ENCODE measurements at places on chromosomes 7 and 10.
A peak's percentile ranks its signal among the peaks of the same experiment; 100 is the strongest.

GRCh38 chr7:35694161-35694783 lies 663 bp downstream of the HERPUD2 start:
- DNase-seq: no peak

GRCh38 chr10:35934642-35934995 lies 292.5 kb upstream of the FZD8 start:
- DNase-seq: no peak

DNA sequence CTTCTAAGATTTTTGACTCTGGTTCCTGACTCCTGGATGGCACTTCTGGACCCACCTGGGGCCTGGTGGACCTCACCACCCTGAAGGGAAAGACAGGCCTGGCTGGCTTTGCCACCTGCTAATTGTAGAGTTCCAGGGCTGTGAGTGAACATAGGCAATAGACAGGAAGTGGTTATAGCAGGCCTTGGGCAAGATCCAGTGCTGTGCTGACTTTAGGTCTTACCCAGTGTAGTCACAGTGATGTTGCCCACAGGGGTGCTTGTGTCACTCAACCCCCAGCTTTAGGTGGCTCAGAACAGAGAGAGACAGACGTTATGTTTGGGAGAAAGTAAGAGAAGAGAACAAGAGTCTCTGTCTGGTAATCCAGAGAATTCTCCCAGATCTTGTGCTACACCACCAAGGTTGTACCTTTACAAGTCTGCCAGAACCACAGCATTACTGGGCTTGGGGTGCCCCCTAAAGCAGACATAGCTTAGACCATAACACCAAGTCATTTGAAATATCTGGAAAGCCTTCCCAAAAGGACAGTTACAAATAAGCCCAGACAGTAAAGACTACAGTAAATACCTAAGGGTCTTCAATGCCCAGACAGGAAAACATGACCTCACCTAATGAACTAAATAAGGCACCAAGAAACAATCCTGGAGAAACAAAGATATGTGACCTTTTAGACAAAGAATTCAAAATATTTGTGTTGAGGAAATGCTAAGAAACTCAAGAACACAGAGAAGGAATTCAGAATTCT lies 303.4 kb downstream of the PCLO start:
- DNase-seq: no peak

- DNase-seq: no peak
These were observed 531 bp downstream of the IKZF1 start for GRCh38 chr7:50304911-50305582.

DNA sequence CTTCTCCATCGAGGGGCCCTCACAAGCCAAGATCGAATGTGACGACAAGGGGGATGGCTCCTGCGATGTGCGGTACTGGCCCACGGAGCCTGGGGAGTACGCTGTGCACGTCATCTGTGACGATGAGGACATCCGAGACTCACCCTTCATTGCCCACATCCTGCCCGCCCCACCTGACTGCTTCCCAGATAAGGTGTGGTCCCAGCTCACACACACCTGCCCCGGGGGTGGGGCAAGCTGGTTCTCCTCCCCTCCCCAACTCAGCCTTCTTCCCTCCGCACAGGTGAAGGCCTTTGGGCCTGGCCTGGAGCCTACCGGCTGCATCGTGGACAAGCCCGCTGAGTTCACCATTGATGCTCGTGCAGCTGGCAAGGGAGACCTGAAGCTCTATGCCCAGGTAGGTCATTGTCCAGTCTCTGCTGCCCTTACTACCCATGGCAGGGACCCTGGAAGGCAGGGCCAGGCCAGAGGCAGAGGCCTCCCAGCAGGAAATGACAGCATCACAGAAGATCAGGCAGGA lies 11.0 kb downstream of the FLNC start:
- DNase-seq: no peak

DNA sequence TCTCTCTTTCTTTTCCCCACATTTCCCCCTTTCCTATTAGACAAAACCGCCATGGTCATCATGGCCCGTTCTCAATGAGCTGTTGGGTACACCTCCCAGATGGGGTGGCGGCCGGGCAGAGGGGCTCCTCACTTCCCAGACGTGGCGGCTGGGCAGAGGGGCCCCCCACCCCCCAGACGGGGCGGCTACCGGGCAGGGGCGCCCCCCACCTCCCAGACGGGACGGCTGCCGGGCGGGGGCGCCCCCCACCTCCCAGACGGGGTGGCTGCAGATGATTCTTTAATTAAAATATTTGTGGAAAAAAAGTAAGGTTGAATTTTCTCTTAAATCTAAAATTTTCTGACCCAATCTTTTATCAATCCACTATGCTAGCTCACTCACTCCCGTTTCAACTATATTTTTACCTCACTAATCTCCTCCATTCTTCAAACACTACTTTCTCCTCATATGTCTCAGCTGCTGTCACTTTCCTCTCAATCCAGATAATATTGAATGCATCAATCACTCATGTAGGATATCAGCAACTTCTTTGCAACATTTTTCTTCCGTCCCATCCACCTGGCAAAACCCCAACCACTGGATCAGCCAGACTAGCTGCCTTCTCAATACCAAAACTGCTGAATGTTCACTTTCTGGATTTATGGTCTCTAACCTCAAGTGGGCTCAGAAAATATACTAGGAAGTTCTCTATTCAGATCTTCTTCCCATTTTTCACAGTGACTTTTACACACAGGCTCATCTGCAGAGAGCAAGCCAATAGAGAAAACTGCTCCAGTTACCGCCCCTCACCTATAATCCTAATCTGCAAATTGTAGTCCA lies 81.1 kb upstream of the TRIM24 start:
- DNase-seq: no peak

GRCh38 chr7:119935418-119936025 lies 337.5 kb upstream of the KCND2 start:
- no peak for DNase-seq

DNA sequence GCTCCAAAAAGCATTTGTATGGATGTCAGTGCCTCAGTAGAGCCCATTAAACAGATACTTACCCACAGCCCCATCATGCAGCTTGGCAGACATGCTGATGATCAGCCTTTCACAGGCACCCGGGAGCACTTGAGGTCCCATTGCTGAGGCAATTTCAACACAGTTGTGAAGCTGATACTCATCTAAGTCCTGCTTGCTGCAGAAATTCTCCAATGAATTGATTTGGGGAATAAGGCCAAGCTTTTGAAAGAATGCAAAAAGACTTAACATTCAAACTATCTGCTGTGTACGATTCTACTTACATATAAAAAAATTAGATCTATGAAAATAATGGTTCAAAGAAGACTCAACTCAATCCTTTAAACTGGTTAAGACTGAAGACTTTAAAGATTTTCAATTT lies 60.5 kb downstream of the LAMB4 start:
- no peak for DNase-seq

GRCh38 chr7:108813251-108814014 lies 243.8 kb downstream of the DNAJB9 start:
- DNase-seq: no peak

GRCh38 chr7:74032191-74032490 lies 4.2 kb downstream of the ELN start:
- DNase-seq: no peak

- DNase-seq: no peak
These were observed 36.9 kb downstream of the ZNRF2 start for GRCh38 chr7:30321089-30321881.

GRCh38 chr10:72790216-72790990 lies 98.5 kb downstream of the MCU start:
- no peak for DNase-seq

GRCh38 chr7:21107101-21107500 lies 320.4 kb upstream of the SP8 start:
- no peak for DNase-seq

DNA sequence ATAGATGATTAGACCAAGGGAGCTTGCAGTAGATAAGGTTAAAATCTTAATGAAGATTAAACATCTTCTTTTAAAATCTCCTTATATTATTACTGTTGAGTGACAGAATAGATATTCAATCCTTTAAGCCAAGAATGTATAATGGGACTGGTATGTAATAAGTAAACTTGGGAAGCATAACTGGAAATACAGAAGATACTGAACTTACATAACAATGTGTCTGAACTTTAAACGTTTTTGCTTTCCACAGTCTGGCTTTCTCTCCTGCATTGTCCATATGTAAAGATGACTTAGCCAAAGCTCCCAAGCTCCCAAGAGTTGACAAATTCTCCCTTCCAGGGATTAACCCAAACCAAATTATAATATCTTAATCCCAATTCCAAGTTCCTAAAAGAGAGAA lies 129.8 kb downstream of the KCND2 start:
- no peak for DNase-seq

DNA sequence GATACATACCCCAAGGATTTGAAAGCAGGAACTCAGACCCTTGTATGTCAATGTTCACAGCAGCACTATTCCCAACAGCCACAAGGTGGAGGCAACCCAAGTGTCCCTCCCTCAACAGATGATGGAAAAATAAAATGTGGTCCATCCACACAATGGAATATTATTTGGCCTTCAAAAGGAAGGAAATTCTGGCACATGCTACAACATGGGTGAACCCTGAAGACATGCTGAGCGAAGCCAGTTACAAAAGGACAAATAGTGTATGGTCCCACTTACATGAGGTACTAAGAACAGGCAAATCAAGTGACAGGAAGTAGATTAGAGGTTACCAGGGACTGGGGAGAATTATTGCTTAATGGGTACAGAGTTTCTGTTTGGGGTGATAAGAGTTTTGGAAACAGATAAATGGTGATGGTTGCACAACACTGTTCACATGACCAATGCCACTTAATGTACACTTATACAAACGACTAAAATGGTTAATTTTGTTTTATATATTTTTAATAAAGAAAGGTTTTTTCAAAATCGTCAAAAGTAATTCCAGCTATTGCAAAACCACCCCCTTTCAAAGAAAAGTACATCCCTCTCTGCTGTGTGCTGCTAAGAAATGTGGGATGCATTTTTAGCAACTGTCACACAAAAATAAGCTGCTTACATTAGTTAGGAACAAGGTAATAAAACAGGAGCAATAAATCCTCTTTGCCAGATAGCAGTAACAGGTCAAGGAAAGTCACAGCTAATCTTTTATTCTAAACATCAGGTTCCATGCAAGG lies 85.7 kb downstream of the GRB10 start:
- no peak for DNase-seq

DNA sequence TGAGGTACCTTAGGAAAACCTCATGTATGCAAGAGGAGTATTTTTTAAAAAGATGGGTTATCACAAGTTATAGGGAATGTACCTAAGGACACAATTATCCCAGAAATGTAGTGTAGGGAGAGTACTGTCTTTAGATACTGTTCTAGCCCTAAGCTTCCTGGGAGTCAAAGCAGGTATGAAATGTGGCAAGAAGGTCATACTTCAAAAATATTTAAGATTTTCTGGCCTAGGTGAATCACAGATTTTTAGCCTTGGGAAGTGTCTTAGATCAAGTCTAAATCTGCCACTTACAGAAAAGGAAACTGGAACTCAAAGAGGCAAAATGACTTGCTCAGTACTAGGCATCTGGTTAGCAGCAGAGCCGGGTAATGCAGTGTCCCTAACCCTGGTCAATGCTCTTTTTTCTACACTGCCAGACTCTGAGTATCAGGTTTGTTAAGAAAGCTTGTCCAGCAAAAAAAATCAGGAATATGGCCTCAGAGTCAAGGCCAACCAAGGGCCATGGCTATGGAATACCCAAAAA lies 13.9 kb downstream of the PIK3AP1 start:
- DNase-seq: no peak

DNA sequence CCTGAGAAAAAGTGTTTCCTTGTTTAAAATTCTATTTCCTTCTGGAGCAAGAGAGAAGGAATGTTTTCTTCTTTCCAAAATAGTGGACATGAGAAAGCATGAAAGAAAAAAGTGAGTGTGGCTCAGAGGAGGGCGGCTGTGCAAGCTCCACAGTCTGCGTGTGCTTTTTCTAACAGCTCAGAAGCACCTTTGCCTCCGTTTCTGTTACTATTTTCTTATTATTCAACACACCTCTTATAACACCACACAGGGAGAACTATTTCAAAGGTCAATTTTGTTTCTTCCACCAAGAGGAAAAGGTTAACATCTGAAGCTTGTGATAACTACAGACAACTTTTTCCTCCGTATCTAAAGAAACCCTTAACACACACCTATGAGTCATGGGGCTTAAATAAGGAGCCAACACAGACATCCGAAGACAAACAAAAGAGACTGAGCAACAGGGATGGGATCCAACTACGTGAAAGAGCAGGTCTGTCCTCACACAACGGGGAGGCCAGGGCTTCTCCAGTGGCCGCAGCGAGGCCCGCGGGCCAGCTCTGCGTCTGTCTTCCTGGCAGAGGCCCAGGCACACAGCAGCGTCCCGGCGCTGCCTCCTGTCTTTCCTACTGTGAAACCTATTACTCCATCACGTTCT lies 36.2 kb upstream of the NCAPG2 start:
- DNase-seq: no peak

- DNase-seq: no peak
These were observed 116.5 kb downstream of the GATA3 start for GRCh38 chr10:8171008-8171407.

DNA sequence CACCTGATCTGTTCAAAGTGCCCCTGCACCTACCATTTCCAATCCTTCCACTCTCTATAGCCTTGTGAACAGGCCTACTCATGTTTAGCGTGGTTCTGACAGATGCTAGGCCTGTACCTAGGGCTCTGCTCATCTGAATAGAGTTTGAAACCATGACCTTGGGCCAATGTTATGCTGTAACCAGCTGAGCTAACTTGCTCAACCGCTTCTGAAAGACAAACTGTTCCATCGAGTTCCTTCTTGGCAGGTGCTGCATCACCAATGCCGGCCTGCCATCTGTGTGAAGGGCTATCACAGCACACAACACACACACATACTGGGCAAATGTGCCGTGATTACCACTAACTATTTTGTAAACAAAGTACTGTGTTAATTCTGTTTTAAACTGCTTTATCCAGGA lies 419.0 kb upstream of the GALNT17 start:
- DNase-seq: no peak

DNA sequence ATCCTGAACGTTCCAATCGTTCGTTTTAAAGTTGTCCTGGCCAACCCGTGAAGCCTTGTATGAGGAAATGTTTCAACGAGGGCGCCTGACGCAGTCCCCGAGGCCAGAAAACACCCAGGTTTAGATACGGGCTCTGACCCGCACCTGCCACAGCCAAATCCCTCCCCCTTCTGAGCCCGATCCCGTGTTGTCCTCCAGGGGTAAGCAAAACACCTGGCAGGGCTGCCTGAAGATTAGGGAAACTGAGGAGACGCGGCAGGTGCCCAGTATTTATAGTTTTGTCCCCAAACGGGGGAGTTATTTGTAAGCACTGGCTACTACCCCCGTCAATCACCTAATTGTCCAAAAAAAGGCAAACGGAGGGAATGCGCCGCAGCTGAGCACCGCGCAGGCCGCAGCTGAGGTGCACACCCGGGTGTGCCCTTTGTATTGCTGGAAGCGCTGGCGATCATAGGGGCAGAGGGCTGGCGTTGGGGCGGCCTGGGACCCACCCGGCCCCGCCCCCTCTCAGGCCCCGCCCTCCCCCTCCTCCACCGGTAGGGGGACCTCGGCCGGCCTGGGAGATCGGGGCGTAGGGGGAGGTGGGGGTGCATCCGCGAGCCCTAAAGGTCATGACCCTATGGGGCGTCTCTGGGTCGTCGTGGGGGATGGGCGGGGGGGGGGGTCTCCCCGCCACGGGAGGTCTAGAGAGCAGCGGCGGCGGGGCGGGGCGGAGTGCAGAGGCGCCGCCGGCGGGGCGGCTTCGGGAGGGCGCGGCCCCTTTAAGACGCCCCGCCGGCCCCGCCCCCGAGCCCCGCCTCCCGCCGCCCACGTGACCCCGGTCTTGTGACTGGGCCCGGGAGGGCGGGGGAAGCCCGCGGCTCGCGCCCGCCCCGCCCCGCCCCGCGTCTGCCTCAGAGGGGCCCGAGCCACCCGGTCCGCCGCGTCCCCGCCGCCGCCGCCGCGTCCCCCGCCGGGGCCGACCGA lies at the start of gene BRI3:
Gene BRI3 (plus strand): TSS at position 896 of the 966 bp plus-strand sequence. CDS start 110 bp downstream, outside the sequence.
- DNase-seq: peak; percentile 73

All from amygdala (tissue), 56 donors.